ENCODE measurements at places on chromosomes 16 and 17.

DNA sequence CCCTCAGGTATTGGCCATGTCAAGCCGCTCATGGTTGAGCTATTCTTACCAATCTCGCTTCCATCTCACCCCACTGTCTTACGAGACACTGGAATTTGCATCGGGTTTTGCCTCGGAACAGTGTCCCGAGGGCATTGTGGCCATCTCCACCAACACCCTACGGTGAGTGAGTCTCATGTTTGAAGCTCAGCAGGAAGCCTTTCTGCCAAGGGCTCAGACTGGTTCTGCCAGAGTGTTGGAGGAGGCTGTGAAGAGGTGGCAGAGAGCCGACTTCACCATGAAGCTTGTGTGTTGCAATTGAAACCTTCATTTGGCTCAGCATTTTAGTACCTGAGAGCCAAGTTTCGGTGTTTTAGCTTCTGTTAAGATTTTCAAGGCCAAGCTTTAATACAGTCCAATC, 38.0 kb downstream of the SF3B3 start:
- DNase-seq = no peak

- DNase-seq = no peak
Observed at GRCh38 chr16:13999071-13999894, 71.8 kb upstream of the MRTFB start.

DNA sequence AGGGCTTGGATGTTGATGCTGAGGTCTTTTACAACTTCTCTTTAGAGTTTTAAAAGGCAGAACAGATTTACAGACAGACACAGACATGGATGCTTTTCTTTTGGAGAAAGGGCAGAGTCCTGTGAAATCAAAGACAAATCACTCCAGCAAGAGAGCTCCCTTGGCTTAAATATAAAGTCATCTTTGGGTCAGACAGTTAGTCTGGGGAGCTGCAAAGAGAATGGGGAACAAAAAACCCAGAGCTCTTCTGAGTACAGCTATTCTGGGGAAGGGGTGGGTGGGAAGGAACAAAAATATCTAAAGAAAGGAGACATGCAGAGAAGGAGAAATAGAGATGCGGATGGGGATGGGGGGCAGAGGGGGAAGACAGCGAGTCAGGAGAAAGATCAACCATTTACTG, 266.6 kb downstream of the XYLT1 start:
- DNase-seq = no peak

- no peak for DNase-seq
Observed at GRCh38 chr16:65665586-65665985, 543.7 kb upstream of the CDH11 start.

GRCh38 chr17:34851961-34852540, 109.2 kb downstream of the CCT6B start:
- no peak for DNase-seq

GRCh38 chr16:74073456-74073855, 223.2 kb upstream of the PSMD7 start:
- DNase-seq = no peak

DNA sequence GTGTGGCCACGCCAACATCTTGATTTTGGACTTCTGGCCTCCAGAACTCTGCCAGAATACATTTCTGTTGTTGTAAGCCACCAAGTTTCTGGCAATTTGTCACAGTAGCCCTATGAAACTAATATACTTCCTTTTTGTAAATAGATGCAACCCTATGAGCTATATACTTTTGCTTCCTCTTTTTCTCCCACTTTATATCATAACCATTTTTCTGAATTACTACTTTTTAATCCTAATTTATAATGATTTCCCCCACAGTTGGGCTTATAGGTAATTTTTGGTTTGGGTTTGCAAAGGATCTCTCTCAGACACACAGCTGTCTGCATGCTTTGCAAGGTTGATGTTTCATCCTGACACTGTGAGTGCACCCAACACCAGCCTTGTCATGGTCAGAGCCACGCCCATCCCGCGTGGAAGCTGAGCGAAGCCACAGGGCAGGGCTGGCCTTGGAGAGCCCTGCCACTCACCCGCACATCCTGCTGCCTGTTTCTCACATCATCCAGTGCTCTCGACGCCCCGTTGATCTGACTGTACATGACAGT, 5.8 kb downstream of the TRIM25 start:
- peak; percentile 35 for DNase-seq

DNA sequence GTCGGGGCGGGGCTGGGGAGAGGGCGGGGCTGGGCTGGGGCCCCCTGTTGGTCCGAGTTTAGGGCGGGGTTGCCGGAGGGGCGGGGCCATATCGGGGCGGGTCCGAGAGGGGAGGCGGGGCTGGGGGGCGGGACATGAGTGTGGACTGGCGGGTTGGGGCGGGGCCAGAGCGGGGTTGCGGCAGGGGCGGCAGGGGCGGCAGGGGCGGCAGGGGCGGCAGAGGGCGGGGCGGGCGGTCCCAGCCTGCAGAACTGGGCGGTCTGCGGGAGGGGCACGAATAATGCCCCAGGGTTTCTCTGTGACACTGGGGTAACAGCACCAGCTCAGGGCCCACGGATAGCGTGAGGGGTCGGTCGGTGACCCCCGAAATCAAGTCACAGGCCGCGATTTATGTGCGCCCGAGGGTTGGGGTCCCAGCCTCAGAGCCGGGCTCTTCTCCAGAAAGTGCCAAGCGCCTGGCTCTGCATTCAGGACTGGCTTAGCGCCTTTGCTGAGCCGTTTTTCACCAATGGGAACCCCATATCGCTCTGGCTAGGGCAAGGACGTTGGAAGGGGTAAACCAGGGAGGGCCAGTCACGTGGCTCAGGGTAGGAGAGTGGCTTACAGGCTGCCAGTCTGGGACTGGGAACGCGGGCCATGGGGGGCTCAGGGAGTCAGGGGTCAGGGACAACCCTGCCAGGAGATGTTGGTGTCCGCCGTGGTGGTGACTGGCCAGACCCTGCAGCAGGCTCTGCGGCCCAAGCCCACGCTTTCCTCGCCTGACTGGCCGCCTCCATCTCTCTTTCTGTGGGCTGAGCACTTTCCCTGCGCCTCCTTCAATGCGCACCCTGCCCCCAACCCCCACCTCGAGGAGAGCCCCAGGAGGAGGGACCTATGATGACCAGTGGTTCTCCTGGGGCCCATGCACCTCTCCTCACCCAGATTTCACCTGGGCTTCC, 1.2 kb upstream of the METTL26 start:
- DNase-seq = peak; percentile 90

DNA sequence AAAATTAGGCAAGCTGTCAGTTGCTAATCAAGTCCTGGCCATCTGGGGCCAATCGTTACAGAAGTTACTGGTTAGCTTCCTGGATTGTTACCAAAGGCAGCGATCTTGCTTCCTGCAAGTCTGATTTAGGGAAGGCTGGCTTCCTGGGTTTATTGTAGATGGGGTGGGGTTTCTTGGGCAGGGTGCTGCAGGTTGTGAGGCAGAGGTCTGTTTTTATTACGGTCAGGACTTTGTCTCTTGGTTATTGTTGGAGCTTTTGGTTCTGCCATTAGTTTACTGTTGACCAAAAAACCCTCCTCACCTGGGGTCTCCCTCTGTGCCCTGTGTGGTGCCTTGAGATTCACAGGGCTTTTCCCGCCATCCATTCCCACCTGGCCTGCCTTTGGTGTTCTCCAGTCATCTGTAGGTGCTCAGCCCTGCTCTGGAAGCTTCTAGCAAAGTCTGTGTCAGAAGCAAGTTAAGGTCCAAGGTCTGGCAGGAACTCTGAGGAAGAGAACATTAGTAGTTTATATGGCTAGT, 36.9 kb downstream of the SLC47A1 start:
- DNase-seq = no peak

All from CD4-positive, alpha-beta T cell treated with Interleukin-17A for 1 hour (primary cell).